ENCODE measurements at places on chromosomes 1 and 21.

- H3K27ac ChIP-seq = peak within 1 kb of the TSS; percentile 99
- no peaks in the 10 kb centered on the region for H3K27me3 ChIP-seq
- peaks cover 35% of the 10 kb centered on the region for H3K4me1 ChIP-seq
- H3K36me3 ChIP-seq = peaks cover 75% of the 10 kb centered on the region
These were observed at the start of gene ENO1 for GRCh38 chr1:8878448-8878697. Gene ENO1 (minus strand): TSS chr1:8878686. CDS start chr1:8874908, 3,778 bp downstream.

DNA sequence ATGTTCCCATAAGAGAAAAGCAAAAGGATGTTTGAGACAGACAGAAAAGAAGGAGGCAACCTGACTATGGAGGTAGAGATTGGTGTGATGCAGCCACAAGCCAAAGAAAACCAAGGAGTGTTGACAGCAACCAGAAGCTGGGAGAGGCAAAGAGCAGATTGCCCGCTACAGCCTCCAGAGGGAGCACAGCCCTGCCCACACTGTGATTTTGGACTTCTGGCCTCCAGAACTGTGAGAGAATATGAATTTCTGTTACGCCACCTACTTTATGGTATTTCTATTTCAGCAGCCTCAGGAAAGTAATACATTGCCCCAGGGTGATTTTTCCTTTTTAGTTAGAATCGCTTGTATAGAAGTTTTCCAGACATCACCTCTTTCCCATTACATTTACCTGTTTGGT, 28.4 kb downstream of the SLAMF6 start:
- H3K36me3 ChIP-seq = no peaks in the 10 kb centered on the region
- no peak overlapping the region for H3K4me3 ChIP-seq
- H3K27me3 ChIP-seq = no peaks in the 10 kb centered on the region
- H3K27ac ChIP-seq = no peak overlapping the region
- H3K4me1 ChIP-seq = no peaks in the 10 kb centered on the region

DNA sequence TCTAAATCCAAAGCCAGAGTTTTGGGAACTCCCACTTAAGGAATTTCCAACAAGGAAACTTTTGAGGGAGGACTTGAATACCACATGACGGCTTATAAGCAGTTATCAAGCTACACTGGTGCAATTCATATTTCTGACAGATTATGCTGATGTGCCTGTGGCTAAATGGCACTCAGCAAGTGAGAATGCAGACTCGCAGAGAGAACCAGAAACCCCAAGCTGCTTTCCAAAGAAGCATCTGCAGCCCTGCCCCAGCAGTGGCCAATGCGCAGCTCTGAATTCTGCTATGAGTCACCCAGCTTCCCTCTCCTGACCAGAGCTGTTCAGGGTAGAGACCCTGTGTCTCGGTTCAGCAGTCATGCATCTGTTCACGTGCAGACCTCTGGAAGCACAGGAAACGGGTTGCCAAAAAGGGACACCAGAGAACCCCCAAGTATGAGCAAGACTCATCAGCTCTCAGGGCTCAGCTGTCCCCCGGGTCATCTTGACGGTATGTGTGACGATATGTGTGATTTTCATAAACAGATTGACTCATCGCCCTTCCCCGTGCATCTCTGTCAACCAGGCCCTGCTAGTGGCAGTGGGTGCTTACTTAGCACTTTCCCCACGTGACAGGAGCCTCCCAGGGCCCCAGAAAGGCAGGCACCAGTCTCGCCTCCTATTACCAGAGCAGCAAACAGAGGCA, 76.3 kb downstream of the ITPKB start:
- H3K4me1 ChIP-seq = no peaks in the 10 kb centered on the region
- peak; percentile 17 for DNase-seq
- H3K27me3 ChIP-seq = no peaks in the 10 kb centered on the region

- no peaks in the 10 kb centered on the region for H3K4me1 ChIP-seq
- H3K4me3 ChIP-seq = no peak overlapping the region
- H3K27ac ChIP-seq = no peak overlapping the region
- H3K27me3 ChIP-seq = no peaks in the 10 kb centered on the region
- peaks cover 6% of the 10 kb centered on the region for H3K36me3 ChIP-seq
These were observed 42.0 kb downstream of the TM2D1 start for GRCh38 chr1:61682891-61683290.

DNA sequence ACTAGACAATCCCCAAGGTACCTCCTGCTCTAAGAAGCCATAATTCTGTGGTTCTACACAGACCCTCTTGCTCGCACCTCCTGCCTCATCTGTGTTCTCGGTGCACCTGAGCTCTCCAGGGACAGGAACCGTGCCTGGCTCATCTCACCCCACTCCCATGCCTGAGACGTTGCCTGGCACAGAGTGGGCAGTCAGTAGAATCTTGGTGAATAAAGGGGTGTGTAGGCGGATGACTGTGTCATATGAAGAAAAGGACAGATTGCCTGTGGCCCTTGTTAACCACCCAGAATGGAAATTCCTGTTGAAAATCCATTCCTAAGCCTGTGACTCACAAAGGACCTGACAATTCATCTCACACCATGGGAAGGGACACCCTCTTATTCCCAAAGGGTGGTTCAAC, 92.9 kb downstream of the KCNN3 start:
- H3K27ac ChIP-seq = no peak overlapping the region
- H3K27me3 ChIP-seq = peaks cover 82% of the 10 kb centered on the region
- DNase-seq = no peak
- no peak overlapping the region for H3K4me3 ChIP-seq
- H3K36me3 ChIP-seq = no peaks in the 10 kb centered on the region
- H3K4me1 ChIP-seq = no peaks in the 10 kb centered on the region
